ENCODE measurements at places on chromosomes 4 and X.

DNA sequence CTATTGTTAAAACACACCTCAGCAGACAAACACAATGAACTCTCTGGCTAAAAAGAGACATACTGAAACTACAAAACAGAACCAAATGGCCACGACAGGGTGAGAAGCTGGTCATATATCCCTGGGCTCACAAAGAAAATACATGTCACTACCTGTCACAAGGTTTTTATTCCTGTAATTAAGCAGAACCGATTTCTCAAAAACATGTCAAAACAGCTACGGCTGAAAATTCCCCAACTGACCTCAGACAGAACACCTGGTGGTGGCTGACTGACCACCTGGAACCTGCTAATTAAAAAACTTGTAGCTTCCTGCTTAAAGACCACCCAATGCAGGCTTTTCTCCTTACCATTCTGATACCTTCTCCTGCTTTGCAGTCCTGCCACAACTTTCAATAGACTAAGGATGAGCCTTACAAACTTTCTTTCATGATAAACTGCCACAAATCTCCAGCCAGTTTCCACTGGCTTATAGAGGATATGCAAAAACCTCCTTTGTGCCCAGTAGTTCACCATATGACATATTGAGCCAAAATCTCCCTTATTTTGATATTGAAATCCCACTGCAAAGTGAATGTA, 571.9 kb downstream of the SPOCK3 start:
- no peak for DNase-seq

- no peak for DNase-seq
These were observed 101.5 kb downstream of the KDM6A start for GRCh38 chrX:44974451-44974850.

DNA sequence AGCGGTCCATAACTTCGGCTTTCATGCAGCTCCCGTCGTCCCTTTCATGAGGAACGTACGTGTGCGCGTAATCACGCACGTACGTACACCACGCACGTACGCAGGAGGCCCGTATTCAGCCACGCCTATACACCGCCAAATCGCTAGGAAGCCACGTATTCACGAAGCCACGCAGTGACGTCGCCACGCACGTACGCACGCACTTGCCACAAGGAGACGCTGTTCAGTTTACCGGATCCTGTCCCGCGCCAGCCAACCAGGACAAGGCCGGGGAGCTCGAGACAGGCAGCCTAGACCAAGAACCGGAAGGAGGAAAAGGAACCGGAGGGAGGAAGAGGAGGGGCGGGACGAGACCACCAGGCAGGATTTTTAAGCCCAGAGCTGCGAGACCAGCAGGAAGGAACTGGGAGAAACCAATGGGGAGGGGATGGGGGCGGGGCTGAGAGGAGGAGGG, at the start of gene EOLA2:
TSS of gene EOLA2 (minus strand) at position 65 of the 454 bp plus-strand sequence. CDS start 4,617 bp downstream, outside the sequence.
- DNase-seq: peak; percentile 91

DNA sequence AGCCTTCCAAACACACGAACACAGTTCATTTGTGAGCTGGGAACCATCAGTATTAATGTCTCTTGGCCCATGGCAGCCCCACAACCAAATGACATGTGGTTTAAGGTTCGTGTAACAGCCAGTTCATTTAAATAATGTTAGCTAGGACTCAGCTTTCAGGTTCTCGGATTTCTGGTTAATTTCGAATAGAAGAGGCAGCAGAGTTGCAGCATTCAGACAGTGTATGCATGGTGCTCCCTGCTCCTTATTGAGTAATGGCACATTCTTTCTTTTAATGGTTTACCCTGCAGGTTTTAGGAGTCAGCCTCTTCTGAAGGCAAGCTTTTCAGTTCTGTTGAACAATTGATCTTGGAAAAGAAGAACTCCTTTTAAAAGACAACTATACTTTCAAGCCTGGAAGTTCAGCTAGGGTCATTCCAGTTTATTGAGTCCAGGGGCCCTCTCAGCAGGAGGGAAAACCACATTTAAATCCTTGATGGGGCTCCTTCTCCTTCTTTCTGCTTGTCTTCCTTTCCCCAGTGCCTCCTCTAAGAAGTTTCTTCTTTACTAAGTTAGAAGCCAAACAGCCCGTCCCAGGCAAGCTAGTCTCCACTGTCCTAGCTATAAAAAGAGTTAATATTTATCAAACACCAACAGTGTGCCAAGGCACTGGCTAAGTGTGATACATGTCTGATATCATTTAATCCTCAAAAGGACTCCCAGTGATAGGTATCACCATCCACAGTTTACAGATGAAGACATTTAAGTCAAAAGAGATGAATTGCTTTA, 5.0 kb upstream of the RNF175 start:
- DNase-seq: no peak

- no peak for DNase-seq
These were observed 224.9 kb downstream of the KIT start for GRCh38 chr4:54882616-54883015.

GRCh38 chr4:74618659-74619058, 173.7 kb downstream of the AREG start:
- DNase-seq: no peak

- no peak for DNase-seq
These were observed 226.0 kb downstream of the RPA4 start for GRCh38 chrX:97109730-97110129.

GRCh38 chr4:123168812-123169211, 227.8 kb upstream of the SPRY1 start:
- DNase-seq: no peak

DNA sequence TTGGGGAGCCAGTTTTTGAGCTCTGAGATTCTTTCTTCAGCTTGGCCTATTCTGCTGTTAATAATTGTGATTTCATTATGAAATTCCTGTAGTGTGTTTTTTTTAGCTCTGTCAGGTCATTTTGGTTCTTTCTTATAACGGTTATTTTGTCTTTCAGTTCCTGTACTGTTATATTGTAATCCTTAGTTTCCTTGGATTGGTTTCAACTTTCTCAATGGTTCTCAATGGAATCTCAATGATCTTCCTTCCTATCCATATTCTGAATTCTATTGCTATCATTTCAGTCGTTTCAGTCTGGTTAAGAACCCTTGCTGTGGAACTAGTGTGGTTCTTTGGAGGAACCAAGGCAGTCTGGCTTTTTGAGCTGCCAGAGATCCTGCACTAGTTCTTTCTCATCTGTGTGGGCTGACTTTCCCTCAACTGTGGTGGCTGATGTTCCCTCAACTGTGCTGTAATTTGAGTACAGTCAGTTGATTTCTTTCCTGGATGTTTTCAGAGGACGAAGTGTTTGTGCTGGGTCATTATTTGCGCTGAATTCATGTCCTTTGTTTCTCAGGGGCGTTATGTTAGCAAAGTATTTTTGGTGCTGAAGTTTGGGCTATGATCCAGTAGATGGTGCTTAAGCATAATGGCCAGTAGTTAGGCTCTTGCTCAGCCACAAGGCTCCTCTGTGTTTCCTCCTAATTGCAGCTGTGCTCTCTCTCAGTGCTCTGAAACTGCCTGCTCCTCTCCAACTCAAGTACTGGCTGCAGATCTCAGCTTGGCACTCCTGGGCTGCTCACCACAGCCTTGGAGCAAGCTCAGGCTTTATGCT, 27.5 kb downstream of the ENPEP start:
- no peak for DNase-seq

DNA sequence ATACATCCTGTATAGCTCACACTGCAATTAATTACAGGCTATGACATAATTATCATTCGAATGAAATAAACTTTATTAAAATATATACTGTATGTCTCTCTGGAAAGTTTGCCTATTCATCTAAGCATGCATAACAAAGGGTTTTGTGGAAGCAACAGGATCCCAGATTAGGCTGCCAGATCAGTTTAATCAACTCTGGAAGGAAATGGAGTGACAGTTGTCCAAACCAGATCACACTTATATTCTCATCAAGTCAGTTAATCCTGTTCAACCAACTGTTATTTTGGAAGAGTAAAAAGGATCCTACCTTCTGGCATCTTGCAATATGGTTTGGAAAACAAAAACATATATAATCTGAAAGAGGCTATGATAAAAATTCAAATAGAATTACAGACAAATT, 312.2 kb downstream of the FAT4 start:
- DNase-seq: no peak

- DNase-seq: no peak
These were observed 153.0 kb downstream of the ADAM29 start for GRCh38 chr4:175071123-175071522.

DNA sequence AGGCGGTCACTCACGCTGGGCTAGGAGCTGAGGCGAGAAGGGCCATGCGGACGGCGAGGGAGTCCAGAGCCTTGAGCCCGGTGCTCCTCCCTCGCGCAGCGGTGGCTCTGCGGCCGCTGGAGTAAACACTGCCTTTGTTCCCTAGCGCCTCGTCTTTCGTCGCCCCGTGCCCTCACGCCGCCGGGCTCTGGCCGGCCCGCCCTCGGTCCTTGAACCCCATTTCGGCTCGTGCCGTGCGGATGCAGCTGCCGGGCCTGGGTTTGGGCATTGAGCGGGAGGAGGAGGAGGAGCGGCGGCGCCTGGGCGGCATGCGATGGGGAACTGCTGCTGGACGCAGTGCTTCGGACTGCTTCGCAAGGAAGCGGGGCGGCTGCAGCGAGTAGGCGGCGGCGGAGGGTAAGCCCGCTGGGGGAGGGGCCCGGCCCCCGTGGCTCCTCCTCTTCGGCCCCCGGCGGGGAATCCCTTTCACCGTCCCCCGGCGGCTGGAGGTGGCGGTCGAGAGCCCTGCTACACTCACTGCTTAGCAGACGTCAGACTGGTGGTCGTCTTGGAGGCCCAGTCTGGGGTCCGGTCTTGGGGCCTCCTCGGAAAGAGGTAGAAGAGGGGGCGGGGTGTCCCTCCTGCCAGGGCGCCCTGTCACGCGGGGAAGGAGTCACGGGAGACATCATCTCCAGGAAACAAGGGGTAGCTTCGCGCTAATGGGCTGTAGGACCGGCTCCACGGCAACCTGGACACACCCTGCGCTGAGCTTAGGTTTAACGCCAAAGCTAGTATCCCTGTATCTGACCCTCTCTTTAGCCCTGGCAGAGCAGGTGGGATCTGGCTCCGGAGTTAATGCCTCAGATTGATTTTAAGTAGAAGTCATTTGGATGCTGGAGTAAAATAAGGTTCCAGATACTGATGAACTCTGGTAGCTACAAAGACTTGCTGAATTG, at the start of gene AP1AR:
TSS of gene AP1AR (plus strand) at position 9 of the 935 bp plus-strand sequence. CDS start at position 314, 305 bp downstream.
- DNase-seq: peak; percentile 93

DNA sequence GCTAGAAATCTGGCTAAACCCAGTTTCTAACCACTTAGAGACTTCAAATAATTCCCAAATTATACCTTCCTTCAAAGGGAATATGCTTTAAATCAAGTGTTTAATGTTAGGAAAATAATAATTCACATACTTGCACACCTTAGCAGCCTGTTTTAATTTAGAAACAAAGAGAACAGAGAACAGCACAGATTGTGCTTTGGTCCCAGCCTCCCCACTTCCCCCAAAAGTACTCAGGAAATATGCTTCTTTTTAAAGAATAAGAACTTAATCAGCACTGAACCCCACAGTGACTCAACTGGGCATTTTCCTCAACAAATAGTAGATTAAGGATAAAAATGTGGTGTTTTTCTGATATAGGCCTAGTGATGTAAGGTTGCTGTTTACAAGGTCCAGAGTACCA, 295.8 kb downstream of the GBA3 start:
- no peak for DNase-seq

DNA sequence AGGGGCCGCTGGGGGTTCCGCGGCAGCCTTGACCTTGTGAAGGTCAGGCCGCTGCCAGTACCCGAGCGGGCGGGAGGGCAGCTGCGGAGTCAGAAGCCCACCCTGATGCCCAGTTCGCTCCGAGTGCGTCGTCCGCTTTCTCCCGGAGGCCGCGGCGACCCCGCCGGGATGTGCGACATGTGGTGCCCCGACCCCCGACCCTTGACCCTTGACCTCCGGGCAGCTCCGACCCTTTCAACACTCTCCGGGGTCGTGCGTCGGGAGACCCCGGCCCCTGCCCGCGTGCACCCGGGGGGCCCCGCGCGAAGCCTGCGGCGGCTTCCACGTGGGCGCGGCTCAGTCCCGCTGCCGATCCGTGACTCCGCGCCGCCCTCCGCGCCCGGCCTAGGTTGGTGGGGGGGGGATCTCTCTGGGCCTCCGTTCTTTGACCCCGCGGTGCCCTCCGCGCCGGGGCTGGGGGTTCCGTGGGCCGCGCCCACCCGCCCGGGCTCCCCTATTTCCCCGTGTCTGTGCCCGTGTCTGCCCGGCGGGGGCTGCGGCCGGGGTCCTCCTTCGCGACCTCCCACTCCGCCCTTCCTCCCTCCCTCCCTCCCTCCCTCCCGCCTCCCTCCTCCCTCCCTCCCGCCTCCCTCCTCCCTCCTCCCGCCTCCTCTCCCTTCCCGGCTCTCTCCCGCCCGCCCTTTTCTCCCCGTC, 609 bp upstream of the SLC25A6 start:
- no peak for DNase-seq

DNA sequence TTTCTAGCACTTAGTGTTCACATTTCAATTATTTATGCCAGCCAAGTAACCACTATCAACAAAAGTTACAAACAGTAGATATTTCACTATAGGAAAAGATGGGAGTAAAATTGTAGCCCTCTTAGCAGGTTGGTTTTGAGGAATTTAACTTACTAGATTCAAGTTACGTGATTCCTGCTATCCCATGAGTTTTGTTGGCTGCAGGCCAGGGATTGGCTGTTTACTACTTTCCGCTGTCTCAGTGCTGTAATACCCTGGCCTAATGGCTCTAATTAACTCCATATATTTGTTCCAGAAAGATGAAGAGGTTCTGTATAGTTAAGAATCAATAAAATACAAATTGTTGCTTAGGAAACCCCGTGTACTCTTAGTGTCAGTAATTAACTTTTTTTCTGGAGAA, 55.5 kb upstream of the MAGED1 start:
- DNase-seq: no peak

DNA sequence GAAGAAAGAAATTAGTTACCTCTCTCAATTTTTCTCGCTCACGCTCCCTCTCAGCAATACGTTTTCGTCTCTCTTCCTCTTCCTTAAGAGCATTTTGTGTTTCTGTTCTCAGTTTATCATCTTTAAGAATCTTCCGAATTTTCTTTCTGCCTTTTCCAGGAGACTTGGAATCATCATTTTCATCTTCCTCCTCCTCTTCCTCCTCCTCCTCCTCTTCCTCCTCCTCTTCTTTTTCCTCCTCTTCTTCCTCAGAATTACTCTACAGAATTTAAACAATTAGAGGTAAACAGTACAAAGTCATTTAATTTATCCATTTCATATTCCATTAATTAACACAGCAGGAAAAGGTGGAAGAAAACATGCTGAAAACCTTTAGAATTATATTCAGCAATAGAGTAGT, 133.9 kb downstream of the ATRX start:
- DNase-seq: no peak

DNA sequence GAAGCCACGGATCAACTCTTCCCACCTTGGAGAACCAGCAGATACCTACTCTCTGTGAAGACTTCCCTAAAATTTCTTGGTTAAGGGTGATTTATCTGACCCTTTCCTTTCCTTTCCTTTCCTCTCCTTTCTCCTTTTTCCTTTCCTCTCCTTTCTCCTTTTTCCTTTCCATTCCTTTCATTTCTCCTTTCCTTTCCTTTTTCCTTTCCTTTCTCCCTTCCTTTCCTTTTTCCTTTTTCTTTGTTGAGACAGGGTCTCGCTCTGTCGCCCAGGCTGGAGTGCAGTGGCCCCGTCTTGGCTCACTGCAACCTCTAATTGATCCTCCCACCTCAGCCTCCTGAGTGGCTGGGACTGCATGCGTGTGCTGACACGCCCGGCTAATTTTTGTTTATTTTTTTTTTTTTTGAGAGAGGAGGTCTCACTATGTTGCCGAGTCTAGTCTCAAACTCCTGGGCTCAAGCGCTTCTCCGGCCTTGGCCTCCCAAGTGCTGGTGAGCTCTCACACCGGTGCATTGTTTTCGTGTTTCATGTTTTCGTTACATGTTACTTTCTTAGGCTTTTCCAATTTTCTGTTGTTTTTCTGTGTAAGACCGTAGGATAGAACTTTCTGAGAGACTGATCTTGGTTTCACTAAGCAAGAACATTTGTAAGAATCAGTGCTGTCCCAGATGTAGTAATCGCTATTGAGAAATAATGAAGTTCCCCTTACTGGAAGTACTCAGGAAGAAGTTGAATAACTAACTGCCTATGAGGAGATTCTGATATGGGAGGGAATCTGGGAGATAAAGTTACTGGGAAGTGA, 2.0 kb downstream of the TMEM165 start:
- no peak for DNase-seq
